Ovary (tissue), 10 donors: ENCODE measurements at places on chromosomes 11 and 22. TPM values are rescaled to one million over a fixed set of nuclear protein-coding genes. Genes with fewer than 3 reads are reported as not detected.

Gene P2RY2
- total RNA-seq, result 1.6 TPM

Gene TRPC6
- 2.0 TPM for total RNA-seq

Gene GGTLC3
- not detected for total RNA-seq

Gene C22orf42
- total RNA-seq, result not detected

Gene MMP8
- total RNA-seq, result not detected

Gene FAM111B
- total RNA-seq, result not detected

Gene MED15
- 68.3 TPM for total RNA-seq

Gene TLCD5
- 4.0 TPM for total RNA-seq

Gene KCNJ1
- total RNA-seq, result not detected

Gene PDE3B
- 2.3 TPM for total RNA-seq

Gene BTBD18
- total RNA-seq, result not detected

Gene RIN1
- total RNA-seq, result 7.7 TPM

Gene PYGM
- 3.4 TPM for total RNA-seq

Gene ABCC8
- total RNA-seq, result 0.47 TPM

Gene CRYBB3
- total RNA-seq, result not detected

Gene ADAMTS15
- total RNA-seq, result 4.3 TPM
